ENCODE measurements at places on chromosomes 3 and 15.

- DNase-seq: no peak
Observed at GRCh38 chr3:64813326-64813725, 125.5 kb upstream of the ADAMTS9 start.

- no peak for DNase-seq
Observed at GRCh38 chr15:27990521-27991515, 108.3 kb downstream of the OCA2 start.

GRCh38 chr3:149493315-149494021 is 19.0 kb downstream of the TM4SF4 start:
- DNase-seq: no peak

GRCh38 chr15:39850436-39850835 is 67.8 kb upstream of the FSIP1 start:
- no peak for DNase-seq

- DNase-seq: no peak
Observed at GRCh38 chr3:195245531-195245951, 25.4 kb downstream of the XXYLT1 start.

GRCh38 chr3:62159709-62160092 is 213.6 kb downstream of the FEZF2 start:
- DNase-seq: no peak
